A172 (cell line): ENCODE measurements at places on chromosomes 13 and 19.

- DNase-seq: no peak
These were observed 832.0 kb upstream of the SLITRK5 start for GRCh38 chr13:86839221-86839620.

GRCh38 chr19:30263830-30264381, 108.3 kb upstream of the ZNF536 start:
- DNase-seq: no peak

- peak; percentile 98 for DNase-seq
These were observed 97.7 kb downstream of the SIPA1L3 start for GRCh38 chr19:38004521-38005223.

- DNase-seq: no peak
These were observed 5.7 kb downstream of the FGF9 start for GRCh38 chr13:21676611-21677021.

GRCh38 chr13:51550151-51550550, 34.1 kb upstream of the WDFY2 start:
- DNase-seq: no peak

DNA sequence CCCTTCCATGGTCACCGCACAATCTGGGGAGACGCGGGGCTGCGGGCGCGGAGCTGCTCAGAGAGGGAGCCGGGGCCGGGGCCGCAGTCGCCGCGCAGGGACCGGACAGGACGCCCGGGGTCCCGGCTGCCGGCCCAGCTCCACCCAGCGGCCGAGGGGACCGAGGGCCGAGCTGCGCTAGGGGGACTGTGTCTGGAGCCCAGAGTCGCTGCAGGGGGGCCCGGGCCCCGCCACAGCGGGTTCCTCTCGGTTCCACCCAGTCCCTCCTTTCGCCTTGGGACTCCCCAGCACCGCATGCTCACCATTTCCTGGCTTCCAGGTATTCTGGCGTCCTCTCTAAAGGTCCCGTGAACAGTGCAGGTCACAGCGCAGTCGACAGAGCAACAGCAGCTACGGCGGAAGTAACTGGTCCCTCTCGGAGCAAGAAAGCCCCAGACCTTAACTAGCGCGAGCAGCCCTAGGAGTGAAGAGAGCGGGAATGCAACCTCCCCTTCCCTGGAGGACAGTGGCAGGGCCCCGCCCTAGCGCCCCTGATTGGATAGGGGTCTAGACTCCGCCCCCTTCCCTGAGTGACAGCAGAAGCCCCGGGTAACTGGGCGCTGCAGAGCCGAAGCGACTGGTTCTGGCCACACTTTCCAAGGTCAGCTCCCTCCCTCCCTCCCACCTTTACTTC, at the start of gene ZNF878:
Gene ZNF878, minus strand, starts transcription at position 465 of the 673 bp plus-strand sequence. Its CDS starts 160 bp downstream, at position 305.
- peak; percentile 53 for DNase-seq

GRCh38 chr13:77980592-77980991, 62.0 kb upstream of the EDNRB start:
- DNase-seq: peak; percentile 74

- peak; percentile 86 for DNase-seq
These were observed at the start of gene LATS2 for GRCh38 chr13:21061029-21061763. Gene LATS2 (minus strand): TSS chr13:21061586. CDS start chr13:21046026, 15,560 bp downstream.

- no peak for DNase-seq
These were observed 104.6 kb downstream of the COL4A2 start for GRCh38 chr13:110411688-110412059.

DNA sequence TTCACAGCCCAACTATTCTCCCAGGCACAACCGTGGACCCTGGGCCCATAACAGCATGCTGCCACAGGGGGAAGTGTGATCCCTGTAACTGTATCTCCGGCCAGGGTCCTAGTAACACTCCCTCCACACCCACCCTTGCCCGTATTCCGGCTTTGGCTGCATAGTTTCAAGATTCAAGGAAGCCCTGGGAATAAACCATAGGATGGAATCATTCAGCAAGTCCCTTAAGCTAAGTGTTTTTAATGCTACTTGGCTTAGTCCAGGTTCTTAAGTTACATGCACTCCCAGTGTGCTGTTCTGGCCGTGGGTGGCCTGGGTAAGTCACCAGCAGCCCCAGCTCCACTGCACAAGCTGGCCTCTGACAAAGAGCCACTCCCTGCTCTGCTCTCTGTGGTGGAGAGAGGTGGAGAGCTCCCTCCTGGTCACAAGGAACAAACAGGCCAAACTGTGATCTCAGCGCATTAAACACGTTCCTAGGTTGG, 532.4 kb upstream of the SGCG start:
- DNase-seq: no peak

DNA sequence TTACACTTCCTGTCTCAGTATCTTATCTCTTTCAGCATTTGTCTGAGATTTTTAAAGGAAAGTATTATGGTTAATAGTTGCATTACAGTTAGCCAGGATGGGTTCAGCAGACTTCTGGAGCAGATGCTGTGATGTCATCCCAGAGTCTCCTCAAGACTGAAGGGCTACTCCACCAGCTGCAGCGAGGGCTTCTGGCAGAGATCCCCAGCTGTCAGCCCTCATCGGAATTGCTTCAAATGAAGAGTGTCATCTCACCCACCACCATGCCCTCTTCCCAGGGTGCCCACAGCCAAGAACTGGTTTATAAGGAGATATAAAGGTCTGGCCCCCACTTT, 84.4 kb downstream of the FAM216B start:
- no peak for DNase-seq

DNA sequence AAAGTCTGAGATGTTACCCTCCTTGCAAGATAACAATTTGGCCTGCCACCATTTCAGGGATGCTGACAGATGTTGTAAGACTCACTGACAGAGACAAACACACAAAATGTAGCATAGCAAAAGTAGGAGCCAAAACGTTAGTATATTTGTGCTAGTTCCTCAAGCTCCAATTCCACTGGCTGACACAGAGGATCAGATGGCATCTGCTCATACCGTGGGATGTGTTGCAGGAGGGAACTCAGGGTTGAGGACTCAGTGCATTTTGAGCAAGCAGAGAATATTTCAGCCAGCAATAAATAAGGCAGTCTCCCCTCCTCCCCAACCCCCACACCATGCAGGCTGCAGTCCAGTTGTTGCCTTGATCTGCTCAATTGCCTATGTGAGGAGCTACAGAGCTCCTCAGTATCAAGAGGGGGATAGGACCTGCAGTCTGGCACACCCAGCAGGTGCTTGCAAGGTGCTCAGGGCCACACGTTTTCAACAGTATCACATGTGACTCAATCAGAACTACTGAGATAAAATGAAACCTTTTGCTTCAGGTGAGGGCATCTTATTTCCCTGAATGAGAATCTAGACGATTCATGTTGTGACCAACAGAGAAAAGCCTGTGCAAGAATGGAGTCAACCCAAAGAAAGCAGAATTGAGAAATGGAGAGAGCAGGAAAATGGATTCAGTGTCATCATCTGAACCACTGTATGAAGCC, 23.6 kb upstream of the LRCH1 start:
- DNase-seq: no peak

- DNase-seq: no peak
These were observed 792.6 kb upstream of the ATXN8OS start for GRCh38 chr13:69315039-69315438.

GRCh38 chr19:56294549-56294948, 20.1 kb downstream of the ZSCAN5A start:
- peak; percentile 27 for DNase-seq

DNA sequence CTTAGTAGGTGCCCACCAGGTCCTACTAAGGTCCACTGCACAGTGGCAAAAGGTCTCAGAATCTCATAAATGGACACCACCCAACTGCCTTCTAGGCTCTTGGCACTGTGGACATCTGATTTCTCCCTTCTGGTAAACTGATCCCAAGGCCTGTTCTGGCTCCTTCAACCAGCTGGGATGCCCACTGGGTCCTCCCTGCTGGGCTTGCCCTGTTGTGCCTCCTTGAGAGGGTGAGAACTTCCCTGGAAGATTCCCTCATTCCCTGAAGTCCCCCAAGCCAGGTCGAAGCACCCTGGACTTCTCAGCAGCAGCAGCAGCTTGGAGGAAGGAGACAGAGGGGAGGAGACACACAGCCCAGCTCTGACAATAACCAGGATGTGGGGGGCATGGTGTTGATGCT, 6.6 kb upstream of the ZNF492 start:
- no peak for DNase-seq

DNA sequence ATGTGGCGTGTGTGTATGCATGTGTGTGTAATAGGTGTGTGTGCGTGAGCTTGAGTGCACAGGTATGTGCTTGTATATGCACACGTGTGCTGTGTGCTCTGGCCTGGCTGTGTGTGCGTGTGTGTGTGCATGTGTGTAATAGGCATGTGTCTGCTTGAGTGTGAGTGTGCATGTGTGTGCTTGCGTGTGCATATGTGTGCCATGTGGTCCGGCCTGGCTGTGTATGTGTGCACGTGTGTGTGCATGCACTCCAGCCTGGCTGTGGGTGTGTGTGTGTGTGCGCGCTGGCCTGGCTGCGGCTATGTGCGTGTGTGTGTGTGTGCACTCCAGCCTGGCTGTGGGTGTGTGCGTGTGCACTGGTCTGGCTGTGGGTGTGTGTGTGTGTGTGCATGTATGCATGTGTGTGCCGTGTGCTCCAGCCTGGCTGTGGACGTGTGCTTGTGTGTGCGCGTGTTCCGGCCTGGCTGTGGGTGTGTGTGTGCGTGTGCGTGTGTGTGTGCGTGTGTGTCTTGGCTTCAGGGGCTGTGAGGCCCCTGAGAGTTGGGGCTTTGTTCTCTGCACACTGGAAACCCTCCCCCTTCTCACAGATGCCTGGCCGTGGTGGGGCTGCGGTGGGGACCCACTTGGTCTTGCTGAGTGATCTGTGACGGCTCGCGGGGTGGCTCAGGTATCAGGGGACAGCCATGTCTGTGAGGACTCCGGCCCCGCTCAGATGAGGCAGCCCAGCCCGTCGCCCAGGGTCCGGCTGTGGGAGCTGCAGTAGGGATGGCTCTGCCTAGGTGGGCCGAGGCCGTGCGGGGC, 8.2 kb downstream of the SPPL2B start:
- no peak for DNase-seq

DNA sequence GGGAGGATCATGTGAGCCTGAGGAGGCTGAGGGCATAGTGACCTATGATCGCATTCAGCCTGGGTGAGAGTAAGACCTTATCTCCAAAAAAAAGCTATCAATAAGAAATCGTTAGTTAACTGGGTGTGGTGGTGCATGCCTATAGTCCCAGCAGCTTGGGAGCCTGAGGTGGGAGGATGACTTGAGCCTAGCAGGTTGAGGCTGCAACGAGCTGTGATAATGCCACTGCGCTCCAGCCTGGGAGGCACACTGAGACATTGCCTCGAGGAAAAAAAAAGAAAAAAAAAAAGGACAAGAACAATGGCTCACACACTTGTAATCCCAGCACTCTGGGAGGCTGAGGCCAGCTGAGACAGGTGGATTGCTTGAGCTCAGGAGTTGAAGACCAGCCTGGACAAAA, 16.2 kb downstream of the PSPC1 start:
- no peak for DNase-seq

- peak; percentile 99 for DNase-seq
These were observed 50.6 kb downstream of the DPF1 start for GRCh38 chr19:38173291-38174041.

DNA sequence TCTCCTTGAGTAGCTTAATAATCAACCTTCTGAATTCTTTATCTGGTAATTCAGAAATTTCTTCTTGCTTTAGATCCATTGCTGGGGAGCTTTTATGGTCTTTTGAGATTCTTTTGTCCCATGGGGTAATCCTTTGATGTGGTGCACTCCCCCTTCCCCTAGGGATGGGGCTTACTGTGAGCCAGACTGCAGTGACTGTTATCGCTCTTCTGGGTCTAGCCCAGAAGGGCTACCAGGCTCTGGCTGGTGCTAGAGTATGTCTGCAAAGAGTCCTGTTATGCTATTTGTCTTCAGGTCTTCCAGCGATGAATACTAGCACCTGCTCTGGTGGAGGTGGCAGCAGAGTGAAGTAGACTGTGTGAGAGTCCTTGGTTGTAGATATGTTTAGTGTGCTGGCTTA, 41.7 kb downstream of the UFM1 start:
- no peak for DNase-seq

- peak; percentile 25 for DNase-seq
These were observed 170.4 kb upstream of the UBL3 start for GRCh38 chr13:30020726-30021312.

DNA sequence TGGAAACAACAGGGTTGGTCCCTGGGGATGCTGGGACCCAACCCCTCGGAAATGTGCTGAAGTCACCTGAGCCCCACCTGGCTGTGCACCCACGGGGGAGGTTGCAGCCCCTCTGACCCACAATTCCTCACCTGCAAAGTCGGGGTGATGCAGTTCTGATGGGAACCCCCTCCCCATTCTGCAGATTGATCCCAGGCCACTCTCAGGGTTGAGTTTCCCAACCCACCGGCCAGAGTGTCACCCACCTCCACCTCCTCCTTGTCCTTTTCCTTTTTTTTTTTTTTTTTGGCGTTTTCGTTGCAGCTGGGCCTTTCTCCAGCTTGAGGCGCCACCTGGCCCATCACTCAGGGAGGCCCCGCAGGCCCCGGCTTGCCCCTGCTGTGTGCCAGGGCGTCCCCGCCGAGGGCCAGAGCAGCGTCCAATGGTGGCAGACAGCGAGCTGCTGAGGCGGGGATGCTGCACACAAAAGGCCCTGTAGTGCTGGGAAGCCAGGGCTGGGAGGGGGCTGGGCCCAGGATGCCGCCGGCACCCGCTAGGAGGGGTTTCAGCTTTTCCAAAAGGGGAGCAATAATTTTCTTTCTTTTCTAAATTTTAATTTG, 4.6 kb downstream of the PIK3R2 start:
- DNase-seq: no peak

- no peak for DNase-seq
These were observed 69.1 kb downstream of the ALOX5AP start for GRCh38 chr13:30804474-30804873.

- DNase-seq: no peak
These were observed 10.1 kb upstream of the IRGC start for GRCh38 chr19:43705729-43706128.

- DNase-seq: peak; percentile 76
These were observed 30.2 kb upstream of the EVI5L start for GRCh38 chr19:7799640-7800355.

GRCh38 chr13:36414461-36414860, 17.8 kb upstream of the CCNA1 start:
- no peak for DNase-seq

DNA sequence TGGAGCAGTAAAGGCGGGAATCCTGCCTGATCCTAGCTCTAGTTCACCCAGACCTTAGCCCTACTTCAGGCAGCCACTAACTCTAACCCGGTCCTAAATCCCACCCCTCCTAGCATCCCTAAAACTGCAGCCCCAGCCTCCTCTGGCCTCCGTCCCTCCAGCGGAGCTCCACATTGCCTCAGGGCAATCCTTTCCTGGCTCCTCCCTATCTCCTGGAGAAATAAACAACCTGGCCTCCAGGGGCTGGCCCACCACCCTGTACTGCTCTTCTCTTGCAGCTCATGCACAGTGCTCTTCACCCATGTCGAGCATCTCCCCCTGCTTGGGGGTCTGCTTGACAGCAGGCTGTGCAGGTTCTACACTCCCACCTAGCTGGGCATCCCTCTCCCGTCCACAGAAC, 6.7 kb downstream of the POU2F2 start:
- no peak for DNase-seq
